T47D (cell line): ENCODE measurements at places on chromosomes 5 and 9.

DNA sequence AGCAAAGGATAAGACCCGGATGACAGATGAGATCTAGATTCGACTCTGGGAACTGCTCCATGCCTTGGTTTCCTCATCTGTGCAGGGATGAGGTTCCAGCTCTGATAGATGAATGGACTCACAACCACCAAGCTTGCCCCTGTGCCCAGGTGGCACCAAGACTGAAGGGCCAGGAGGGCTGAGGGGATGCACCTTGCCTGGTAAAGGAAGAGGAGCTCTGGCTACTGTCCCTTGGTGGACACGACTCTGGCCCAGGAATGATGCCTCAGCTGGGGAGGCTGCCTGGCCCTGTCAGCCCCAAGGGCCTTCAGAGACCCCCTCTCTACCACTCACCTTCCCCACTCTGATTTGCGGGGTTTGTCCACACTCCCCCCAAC, 24.9 kb upstream of the ANXA6 start:
- DNase-seq: no peak

DNA sequence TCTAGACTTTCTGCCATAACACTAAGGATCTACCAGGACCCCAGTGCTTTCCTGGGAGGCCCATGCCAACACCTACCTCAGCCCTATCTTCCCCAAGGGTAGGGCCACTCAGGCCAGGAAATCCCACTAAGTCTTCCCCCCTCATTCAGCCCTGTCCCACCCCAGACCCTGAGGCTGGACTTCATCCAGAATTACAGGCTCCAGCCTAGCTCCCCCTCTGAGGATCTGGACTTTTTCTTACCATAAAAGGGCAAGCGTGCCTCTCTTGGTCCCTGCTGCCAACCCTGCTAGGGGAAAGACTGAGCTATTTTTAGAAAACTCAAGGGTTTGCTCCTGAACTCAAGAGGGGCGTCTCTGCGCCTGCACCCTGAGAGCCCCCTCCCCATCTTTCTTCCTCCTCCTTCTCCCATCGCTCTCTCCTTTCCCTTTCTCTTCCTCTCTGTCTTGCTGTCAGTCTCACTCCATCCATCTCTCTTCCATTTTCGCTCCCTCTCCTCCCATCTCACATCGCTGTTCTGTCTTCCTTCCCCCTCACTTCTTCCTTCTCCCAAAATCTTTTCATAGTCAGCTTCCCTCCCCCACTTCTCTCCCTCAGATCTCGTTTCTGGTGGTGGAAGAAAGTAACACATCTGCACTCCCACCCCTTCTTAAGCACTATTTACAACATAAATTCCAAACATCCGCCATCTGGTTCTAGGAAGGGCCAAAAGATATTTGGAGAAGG, 38.1 kb upstream of the IL17B start:
- no peak for DNase-seq

- DNase-seq: no peak
Observed at GRCh38 chr5:3489239-3489843, 106.3 kb upstream of the IRX1 start.

- DNase-seq: no peak
Observed at GRCh38 chr5:159440968-159441367, 110.7 kb upstream of the IL12B start.

DNA sequence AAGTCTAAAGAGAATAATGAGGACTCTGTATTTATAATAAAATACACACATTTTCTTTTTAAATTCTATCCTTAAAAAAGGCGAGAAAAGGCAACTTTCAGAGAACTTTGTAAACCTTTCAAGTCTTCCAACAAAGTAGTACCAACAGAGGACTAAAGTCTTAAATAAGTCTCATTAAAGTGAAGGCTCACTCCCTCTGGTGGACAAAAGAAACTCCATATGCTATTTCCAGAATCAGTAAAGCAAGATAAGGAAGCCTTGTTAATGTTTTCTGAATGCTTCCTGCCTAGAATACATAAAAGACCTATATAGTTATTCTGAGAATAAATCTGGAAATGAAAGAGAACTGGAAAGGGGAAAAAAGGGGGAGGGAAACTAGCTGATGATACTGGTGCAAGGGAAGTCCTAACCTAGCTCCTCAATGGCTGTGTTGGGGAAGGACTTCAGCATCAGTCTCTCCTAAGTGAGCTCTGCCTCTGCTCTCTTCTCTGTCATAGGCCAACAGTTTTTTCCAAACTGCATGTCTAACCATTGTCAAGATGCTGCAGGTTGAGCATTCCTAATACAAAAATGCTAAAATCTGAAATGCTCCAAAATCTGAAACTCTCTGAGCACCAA, 7.2 kb downstream of the HMGCS1 start:
- DNase-seq: no peak

DNA sequence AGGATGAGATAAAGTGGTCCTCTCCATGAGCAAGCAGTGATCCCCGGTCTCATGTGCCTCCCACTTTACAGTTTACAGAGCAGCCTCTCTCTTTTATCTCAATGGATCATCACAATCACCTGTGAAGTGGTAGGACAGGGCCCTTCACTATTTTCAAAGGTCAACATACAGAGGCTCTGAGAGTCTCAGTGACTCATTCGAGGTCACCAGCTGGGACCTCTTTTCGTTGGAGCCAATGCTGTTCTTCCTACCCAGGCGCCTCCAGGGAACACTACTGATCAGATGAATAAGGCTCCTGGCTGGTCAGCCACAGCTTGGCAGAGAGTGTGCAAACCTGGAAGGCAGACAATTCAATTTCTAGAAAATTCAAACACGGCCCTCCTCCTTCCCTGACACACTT, 16.6 kb downstream of the GGTA1 start:
- peak; percentile 27 for DNase-seq

- no peak for DNase-seq
Observed at GRCh38 chr9:90459321-90459720, 183.3 kb downstream of the DIRAS2 start.

- no peak for DNase-seq
Observed at GRCh38 chr5:131488463-131488862, 146.6 kb downstream of the RAPGEF6 start.

GRCh38 chr5:102713682-102714231, 41.3 kb upstream of the PAM start:
- DNase-seq: no peak

DNA sequence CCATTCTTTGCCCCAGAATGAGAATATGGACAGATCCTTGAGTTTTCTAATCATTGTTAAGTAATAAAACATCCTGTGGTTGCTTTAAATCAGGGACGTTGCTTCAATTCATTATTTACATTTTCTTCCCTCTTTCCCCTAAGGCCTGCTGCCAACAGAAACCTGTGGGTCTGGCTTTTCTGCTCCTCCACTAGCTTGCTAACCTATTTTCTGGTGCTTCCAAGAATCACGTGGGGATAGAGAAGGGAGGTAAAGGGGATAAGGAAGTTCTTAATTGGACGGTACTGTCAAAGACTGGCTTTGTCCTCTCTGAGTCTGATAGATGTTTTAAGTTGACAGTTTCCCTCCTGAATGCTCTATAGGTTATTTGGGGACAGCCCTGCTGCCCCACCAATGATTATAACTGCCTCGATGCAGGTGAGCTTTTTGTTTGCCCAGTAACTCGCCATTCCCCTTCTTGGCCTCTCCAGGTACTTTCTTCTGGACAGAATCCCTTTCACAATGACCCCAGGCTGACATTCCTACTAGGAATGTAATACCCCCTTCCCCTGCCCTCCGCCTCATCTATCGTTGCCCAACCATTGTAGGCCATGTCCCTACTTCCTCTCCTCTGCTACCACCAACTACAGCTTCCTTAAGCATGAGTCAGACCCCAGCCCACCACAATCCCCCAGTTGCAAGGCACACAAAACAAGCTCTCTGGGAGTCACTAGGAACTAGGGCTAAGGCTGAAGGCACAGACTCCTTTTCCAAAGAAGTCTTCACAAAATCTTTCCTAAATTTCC, 19.9 kb upstream of the CPEB4 start:
- DNase-seq: peak; percentile 96

DNA sequence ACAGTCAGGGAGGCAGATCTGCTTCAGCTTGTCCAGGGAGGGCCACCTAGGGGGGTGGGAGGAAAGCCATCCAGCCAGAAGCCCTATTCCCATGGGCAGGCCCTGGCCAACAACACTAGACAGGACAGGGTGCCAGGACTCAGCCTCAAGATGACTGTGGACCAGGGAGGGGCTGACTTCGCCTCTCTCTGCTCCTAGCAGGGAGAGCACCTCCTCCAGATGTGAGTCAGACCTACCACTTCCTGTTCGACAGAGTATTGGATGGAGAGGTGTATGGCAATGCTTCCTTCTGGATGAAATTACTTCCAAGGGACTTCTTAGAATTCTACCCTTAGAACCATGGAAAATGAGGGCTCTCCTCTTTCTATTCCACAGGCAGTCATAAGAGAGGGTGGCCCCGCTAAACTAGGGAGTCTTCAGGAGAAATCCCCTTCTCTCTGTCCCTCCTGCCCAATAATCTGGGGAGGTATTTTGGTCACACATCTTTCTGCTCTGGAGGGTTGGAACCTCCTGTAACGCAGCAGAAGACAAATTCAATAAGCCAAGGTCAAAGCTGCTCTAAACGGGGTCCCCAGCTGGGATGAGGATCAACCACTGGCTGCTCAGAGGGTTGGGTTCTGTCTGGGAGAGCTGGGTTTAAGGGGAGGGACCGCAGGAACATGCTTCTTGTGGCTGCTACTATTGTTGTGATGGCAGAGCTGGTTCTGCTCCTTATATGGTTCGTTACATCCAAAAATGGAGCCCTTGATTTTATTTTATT, 23.2 kb upstream of the RCL1 start:
- no peak for DNase-seq

DNA sequence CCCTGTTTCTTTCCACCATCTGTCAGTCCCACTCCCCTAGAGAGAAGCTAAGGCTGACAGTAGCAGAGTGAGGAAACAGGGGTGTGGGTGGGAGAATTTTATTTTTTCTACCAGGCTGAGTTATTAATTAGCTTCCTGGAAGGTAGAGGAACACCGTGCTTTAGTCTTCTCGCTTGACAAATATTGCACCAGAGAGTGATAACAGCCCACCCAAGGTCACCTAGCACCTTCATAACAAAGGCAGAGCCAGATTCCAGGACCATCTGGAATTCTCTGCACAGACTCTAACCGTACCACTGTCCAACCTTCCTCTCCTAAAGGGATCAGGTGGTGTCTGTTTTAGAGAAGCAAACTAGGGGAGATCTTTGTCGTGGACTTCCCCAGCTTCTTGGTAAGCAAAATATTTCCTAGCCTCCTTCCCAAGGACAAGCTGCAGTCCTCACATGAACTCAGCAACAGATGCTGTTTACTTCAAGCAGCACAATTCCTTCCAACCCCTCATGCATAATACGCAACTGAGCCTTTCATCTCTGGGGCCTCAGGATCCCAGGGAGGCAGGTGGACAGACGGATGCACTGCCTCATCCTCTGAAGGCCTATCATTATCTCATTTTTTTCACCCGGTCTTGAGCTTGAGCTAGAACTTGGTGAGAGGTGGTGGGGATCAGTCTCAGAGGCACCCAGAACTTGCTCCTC, 308.7 kb upstream of the BRINP1 start:
- no peak for DNase-seq

DNA sequence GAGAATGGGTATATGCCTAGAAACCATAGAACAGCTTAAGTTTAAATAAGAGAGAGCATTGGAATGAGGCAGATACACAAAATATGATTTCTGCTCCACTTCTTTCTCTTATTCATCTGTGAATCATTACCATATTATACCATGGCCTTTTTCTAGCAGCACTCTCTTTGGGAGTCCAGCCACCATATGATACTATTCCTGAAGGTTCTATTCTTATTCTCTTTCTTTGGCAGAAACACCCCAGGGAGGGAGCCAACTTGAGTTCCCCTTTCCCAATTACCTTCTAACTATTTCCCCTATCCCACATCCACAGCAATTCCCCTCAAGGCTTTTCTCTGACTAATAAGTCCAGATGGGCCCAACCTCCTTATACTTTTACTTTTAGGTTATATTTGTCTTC, 55.9 kb downstream of the NDUFAF2 start:
- no peak for DNase-seq

DNA sequence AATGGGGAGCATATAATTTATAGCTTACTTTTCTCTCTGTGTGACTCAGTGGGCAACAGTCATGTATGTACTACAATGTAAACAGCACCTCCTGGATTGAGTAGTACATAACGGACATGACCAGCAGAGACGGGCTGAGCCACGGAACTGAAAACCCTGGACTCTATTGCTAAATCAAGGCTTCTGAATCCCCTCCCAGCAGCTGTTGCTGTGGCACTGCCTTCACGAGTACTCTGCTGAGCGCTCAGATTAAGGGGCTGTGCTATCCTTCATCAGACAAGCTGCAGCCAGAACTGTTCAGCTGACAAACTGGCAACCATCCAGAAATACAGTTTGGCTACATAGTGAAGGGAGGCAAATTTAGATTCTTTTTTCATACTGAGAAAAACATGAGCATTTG, 131.3 kb upstream of the CCDC180 start:
- no peak for DNase-seq

- DNase-seq: no peak
Observed at GRCh38 chr5:84478603-84479002, 93.9 kb upstream of the EDIL3 start.

GRCh38 chr5:33049298-33049697, 338.2 kb downstream of the NPR3 start:
- no peak for DNase-seq

- no peak for DNase-seq
Observed at GRCh38 chr5:56681346-56681745, 134.0 kb upstream of the MAP3K1 start.

DNA sequence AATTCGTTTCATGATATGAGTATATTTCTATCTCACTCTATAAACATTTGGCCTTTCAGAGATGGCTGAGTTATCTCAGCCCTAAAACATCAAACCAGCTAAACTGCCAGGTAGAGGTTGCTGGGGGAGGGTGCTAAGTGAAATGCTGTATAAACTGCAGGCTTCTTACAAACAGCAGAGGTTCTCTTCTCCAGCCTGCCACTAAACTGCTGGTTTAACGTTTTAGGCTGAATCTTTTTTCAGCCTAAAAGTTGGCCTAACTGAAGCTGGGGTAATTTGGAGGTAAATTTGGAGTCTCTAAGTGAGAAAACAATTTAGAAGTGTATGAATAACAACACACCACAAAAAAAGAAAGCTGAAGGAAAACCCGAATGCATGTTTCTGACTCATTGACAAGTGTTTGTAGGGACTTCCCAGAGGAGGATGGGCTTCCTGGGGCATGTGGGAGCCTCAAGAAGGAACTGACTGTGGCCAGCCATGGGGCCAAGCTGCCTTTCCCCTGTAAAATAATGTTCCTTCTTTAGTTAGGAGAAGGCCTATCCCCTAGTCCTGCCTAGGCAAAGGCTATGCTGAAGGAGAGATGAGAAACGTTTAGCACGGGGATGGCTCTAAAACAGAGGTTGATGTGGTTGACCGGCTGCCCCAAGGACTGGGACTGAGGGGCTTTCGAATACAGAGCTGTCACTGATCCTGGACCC, 44.3 kb downstream of the SLC28A3 start:
- no peak for DNase-seq

- no peak for DNase-seq
Observed at GRCh38 chr5:31408814-31409213, 123.1 kb downstream of the DROSHA start.

GRCh38 chr5:14267991-14268708, 125.0 kb downstream of the TRIO start:
- no peak for DNase-seq

DNA sequence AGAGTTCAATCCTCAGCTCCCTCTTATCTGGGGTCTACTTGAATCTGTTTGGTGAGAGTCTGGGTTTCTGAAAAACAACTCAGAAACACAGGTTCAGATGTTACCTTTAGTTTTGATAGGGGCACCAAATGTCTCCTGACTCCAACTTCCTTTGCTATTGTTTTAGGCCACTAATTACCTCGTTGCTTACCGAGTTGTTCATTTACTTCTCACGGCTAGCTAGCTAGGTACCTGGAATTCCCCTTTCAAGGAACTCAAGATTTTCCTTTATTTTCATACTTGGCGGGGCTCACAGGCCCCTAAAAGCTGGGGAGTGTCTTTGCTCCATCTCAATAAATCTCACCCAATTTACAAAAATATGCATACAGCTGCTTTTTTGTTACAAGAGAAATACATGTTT, 111.4 kb downstream of the SLC28A3 start:
- DNase-seq: no peak
